Left renal cortex interstitium (tissue), 4 donors: ENCODE measurements at places on chromosomes 16 and 17.

GRCh38 chr16:53415504-53415903 lies 18.8 kb upstream of the RBL2 start:
- DNase-seq = peak; percentile 20

- DNase-seq = no peak
Observed at GRCh38 chr16:82741073-82741615, 114.4 kb downstream of the CDH13 start.

GRCh38 chr16:84845496-84846002 lies 25.8 kb downstream of the CRISPLD2 start:
- DNase-seq = no peak

GRCh38 chr16:81608523-81609209 lies 164.1 kb downstream of the CMIP start:
- no peak for DNase-seq

GRCh38 chr16:61105544-61105943 lies 930.7 kb downstream of the CDH8 start:
- DNase-seq = no peak

DNA sequence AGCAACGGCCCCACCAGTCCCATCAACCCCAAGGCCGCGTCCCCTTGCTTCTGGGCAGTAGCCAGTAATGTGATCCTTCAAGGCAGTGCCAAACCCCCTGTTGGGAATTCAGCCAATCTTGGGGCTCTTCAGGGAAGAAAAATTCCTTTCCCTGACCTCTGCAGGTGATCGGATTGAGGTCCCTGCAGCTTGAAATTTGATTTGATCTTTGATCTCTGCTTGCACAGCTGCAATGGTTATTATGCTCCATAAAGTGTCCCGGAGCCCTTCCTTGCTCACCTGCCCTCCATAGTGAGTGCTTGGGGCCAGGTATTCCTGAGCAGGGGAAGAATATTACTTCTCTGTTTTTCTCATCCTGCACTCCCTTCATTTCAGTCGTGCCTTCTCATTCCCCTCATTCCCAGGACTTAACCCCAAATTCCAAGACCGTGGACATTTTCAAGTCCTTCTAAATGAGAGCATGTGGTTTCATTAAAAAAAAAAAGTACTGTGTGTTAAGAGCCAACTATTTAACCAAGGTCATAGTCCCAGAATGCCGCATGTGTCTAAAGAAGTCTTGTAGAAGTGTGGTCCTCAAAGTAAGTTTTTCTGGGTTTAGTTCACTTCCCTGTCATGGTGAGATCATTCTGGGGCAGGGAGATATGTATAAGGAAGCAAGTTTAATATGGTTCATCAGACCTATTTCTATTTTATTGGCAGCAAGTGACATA lies 56.3 kb downstream of the SOX9 start:
- DNase-seq = no peak

- DNase-seq = no peak
Observed at GRCh38 chr17:16269658-16270057, 52.6 kb downstream of the PIGL start.

GRCh38 chr17:63578769-63579111 lies 22.0 kb upstream of the TACO1 start:
- no peak for DNase-seq

DNA sequence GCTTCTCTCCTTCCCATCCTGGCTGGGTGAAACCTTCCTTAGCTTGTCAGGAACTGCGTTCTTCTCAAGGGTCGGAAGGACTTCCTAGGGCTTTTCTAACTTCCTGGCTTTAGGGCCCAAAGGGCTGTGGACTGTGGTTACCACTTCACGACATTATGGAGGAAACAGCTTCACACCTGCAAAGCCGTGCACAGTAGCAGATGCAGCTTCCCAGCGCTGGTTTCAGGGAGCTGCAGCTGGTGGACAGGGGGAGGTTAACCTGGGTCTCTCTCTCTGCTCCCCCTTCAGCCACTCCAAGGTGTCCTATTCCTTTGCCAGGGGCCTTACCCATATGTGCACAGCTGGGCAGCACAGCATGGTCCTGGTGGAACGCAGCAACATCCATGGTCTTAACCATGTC lies 155.8 kb upstream of the CDC42EP4 start:
- DNase-seq = no peak

GRCh38 chr17:40605306-40605705 lies 40.0 kb upstream of the CCR7 start:
- no peak for DNase-seq

DNA sequence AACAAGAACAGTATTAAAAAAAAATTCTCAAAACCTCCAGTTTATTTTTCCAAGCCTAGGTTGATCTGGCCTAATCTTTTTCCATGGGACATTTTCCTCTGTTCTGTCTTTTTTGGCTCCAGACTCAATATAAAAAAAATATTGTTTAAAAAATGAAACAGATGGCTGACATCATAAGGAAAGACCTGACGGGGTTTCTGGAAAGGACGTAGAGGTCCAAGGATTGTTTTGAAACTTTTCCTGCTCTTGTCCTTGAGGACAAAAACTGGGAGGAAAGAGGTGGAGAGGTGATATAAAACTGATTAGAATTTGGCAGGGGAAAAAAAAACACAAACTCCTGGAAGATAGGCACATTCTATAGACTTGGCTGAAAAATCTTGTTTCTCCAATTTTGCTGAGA lies 211.4 kb upstream of the CDH11 start:
- DNase-seq = no peak

DNA sequence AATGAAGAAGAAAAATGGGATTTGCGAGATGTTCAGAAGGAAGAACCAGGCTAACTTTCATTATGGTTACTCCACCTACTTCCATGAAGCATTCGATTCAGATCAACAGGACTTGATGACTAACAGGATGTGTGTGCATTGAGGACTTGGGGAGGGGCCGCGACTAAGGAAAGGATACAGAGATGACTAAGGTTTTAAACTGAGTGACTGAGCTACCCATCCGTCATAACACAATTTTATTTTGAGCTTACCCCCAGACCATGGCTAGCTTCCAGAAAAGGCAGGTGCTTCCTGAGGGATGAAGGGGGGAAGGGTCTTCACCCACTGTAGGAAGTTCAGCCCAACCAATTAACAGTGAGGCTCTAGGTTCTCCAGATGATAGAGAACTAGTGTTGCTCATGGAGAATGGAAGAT lies 2.5 kb upstream of the CDYL2 start:
- DNase-seq = no peak

DNA sequence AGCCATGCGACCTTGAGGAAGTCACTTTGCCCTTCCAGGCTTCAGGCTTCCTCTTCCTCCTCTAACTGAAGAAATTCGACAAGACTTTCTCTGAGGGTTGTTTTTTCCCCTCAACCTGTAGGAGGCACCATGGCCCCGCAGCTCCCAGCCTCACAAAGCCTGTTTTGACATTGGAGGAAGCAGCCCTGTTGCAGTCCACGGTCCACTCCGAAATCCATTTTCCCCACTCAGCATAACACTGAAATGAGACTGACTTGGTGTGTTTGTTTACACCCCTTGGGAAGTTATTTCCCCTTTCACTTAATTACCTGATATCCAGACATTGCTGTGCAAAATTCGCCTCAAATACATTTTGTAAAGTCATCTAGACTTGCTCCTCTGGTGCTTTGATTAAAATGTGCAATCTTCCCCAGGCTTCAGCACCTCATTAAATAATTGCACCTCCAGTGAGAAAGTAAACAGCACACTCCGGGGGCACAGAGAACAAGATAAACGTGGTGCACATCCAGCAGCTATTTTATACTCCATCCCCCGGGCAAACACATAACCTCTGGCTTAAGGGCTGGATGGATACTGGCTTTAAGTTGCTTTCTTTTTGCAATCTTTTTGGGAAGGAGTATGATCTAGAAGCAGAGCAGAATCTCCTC lies 41.4 kb upstream of the PIRT start:
- DNase-seq = peak; percentile 32

- DNase-seq = no peak
Observed at GRCh38 chr17:43975898-43976297, 22.2 kb upstream of the PYY start.

DNA sequence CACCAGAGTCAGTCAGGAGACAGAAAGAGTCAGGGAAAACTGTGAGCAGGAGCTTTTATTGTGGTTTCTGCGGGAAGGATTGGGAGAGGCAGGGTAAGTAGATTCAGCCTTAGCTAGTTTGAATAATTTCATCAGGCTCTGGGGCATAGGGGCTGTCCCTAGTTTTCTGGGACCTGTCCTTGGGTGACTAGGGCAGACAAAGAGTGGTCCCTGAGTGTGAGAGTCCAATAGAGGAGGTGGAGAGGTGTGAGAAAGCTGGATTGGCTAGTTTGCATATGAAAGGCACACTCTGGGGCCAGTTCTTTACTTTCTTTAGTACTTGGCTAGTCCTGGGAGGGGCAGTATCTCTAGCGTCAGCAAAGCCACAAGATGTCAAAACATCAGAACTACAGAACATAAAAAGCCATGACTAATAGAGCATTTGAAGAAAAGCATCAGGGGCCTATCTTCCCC lies 255.6 kb downstream of the HS3ST3A1 start:
- no peak for DNase-seq

DNA sequence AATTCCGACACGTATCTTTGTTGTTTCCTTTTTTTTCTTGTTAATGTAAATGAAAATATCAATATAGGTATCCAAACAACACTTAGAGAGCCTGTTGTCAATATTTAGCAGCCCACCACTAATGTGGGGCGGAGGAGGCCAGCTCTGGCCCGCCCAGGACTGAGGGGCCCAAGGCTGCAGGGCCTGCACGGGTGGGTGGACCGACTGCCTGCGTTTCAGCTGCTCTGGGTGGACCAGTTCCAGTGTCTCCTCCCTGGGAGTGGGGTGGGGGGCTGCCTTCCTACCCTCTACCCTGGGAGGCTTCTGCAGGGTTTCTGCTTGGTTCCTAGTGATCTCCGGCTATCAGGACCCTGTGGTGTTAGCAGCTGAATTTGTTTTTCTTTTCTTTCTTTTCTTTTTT lies 15.9 kb upstream of the ADGRG1 start:
- DNase-seq = no peak

- no peak for DNase-seq
Observed at GRCh38 chr16:7861891-7862582, 529.4 kb downstream of the RBFOX1 start.

GRCh38 chr16:27511657-27512448 lies 37.9 kb downstream of the GTF3C1 start:
- DNase-seq = no peak

GRCh38 chr17:83041305-83041704 lies 38.1 kb upstream of the METRNL start:
- DNase-seq = no peak
